ENCODE measurements at places on chromosomes 16 and 17.
A peak's percentile ranks its signal among the peaks of the same experiment; 100 is the strongest.

- no peak for DNase-seq
Measured at GRCh38 chr17:15451680-15452079, 15.7 kb downstream of the CDRT4 start.

DNA sequence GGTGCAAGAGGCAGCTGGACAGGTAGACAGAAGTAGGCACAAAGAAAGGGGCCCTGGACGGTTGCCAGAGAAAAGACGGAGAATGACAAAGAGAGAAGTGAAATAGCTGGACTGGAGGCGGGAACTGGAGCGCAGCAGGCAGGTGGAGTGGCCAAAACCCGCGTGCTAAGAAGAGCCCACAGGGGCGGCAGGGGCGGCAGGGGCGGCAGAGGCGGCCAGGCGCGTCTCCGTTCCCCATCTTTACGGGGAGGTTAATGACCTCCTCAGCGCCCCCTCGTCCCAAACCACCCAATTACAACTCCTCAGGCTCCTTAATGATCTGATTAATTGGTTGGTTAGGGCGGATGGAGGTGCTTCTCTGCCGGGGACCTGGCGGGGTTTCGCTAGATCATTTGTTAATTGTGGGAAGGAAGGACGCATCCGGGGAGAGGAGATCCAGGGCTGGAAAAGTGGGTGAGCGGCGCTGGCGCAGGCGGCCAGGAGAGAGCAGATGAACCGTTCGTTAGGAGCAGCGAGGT lies 15.4 kb upstream of the HOXB9 start:
- peak; percentile 10 for DNase-seq

DNA sequence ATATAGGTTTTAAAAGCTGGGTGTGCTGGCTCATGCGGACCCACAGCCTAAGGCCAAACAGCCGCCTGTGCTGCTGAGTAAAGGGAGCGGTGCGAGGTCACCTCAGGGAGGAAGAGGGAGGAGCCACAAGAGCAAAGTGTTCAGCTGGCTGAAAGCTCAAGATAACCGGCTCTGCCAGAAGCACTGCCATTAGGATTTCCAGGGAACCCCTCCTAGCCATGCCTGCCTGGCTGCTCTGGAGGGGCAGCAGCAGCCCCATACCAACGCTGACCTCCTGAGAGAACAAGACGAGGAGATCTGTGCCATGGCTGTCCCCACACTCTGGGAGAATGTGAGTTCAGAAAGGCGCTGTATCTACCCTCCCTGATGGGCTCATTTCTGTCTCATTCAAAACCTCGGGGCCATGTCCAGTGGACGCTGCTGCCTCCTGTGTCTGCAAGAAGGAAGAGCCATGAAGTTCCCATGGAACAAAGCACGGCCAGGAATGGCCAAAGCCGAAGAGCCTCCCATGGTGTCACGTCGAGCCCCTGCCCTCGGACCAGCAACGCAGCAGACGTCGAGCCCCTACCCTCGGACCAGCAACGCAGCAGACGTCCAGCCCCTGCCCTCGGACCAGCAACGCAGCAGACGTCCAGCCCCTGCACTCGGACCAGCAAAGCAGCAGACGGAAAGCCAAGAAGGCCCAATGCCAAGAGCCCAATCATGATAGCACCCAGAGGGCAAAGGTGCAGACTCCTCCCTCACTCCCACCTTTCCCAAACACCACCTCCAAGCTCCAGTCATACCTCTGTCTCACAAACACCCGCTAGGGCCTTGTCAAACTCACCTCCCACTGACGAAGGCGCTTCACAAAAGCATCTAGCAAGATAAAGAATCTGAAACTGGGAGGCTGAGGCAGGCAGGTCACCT lies 107.0 kb downstream of the ANKRD11 start:
- peak; percentile 61 for DNase-seq

DNA sequence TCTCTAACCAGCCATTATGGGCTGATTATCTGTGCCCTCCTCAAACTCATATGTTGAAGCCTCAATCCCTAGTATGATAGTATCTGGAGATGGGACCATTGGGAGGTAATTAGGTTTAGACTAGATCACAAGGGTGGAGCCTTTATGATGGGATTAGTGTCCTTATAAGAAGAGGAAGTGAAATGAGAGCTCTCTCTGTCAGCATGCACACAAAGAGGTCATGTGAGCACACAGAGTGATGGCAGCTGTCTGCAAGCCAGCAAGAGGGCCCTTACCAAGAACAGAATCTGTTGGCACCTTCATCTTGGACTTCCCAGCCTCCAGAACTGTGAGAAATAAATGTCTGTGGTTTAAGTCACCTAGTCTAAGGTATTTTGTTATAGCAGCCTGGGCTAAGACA lies 101.9 kb downstream of the PCTP start:
- no peak for DNase-seq

DNA sequence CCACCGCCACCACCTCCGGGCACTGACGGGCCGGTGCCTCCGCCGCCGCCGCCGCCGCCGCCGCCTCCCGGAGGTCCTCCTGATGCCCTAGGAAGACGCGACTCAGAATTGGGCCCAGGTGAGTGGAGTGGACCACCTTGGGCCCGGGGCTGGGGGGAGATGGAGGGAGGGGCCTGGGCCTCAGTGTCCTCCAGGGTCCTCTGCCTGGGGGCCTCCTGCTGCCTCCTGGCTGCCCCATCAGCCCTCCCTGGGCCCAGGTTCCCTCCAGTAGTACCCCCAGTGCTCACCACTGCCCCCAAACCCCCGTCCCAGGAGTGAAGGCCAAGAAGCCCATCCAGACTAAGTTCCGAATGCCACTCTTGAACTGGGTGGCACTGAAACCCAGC lies 19.9 kb downstream of the SPATA32 start:
- DNase-seq, result no peak

DNA sequence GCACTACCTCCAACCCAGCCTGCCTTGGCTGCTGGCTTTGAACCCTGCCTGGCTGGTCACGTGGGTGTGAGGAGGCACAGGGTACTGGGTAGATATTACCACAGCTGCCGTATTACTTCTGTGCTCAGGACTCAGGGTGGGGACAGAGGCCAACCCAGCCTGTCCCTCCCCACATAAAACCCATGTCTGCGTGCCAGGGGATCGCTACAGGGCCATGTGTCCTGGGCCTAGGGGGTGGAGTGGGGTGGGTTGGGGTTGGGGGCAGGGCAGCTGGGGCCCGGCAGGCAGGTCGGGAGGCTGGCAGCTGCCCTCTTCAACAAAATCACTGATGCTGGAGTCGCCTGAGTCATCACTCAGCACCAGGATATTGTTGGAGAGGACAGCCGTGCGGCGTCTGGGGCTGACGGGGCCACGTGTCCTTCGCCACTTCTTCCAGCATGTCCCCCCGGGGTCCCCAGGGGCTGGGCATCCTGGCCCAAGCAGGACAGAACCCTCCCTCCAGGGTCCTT lies 39.7 kb upstream of the PVALEF start:
- no peak for DNase-seq

GRCh38 chr17:19298569-19299213 lies 61.5 kb downstream of the EPN2 start:
- no peak for DNase-seq

- no peak for DNase-seq
Measured at GRCh38 chr17:16465861-16466338, 26.1 kb downstream of the LRRC75A start.

DNA sequence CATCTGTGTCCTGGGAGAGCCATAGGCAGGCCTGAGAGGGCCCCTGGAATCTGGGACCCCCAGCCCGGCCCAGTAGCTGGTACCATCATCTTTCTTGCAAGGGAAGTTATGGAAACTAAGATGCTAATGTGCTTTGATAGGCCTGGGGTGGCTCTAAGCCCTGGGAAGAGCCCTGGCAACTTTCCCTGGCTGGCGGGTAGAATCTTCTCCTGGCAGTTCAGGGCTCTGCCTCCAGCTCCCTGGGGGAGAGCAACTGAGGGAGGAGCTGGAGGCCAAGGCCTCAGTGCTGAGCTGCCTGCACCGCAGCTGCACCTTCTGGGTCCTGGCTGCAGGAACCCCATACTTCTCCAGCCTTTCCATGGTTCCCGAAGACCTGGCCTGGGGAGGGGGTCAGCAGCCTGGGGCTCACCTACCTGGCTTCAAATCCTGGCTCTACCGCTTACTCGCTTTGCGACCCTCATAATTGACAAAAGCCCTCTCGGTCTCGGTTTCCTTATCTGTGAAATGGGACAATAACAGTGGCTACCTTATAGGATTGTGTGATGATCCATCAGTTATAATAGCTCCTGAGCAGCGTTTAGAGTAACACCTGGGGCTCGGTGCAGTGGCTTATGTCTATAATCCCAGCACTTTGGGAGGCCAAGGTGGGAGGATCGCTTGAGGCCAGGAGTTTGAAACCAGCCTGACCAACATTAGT lies 333.7 kb downstream of the SEC14L1 start:
- no peak for DNase-seq

- peak; percentile 42 for DNase-seq
Measured at GRCh38 chr16:86505899-86506864, 4.1 kb upstream of the FOXF1 start.

DNA sequence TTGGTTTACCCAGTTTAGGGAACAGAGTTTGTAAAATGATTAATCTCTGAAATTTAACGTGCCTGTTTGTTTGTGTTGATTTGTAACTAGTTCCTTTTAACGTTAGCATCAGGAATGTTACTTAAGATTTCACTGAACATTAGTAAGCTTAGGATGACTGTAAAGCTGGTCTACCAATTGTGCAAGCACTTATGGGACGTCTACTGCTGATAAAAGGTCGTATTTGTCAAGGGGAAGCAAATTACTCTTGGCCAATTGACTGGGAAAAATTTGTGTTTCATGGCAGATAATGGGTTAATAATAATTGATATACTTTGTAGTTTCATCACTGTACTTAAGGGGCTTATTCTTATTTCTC lies 11.8 kb downstream of the METTL9 start:
- DNase-seq, result no peak

DNA sequence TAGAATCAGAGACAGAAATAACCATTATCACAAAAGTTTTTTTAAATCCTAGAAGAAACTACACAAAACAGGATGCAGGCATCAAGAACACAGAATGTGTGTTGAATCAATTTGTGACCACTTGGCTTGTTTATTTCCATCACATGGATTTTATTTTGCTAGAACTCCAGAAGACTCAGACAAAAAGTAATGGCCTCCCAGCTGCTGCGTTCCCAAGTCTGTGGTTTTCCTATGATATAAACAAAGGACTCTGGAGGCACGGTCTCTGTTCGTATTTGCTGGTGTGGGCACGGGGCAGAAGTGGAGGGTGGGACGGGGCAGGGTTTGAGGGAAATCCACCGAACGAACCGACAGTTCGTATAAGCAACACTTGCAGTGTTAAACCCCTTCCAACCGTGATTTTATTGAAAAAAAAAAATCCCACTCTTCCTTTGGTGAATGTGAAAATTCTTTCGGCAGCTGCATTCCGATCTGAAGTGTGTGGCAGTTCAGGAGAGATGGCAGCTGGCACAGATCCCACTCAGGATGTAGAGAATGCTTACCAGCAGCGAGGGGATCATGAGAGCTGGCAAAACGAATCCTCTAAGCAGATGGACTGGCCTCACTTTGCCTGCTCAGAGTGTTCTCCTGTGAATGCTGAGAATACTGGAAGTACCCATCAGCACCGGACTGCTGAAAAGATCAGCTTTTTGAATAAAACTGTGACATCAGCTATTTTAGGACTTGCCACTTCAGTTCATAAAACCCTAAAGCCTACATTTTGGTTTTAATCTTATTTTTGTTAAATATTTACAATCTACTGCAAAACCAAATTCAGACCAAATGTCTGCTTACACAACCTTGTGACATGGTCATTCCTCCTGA lies 165.2 kb downstream of the VPS53 start:
- no peak for DNase-seq

GRCh38 chr17:11138023-11138422 lies 103.0 kb upstream of the SHISA6 start:
- DNase-seq, result no peak

- no peak for DNase-seq
Measured at GRCh38 chr17:69900101-69900500, 174.9 kb upstream of the KCNJ16 start.

DNA sequence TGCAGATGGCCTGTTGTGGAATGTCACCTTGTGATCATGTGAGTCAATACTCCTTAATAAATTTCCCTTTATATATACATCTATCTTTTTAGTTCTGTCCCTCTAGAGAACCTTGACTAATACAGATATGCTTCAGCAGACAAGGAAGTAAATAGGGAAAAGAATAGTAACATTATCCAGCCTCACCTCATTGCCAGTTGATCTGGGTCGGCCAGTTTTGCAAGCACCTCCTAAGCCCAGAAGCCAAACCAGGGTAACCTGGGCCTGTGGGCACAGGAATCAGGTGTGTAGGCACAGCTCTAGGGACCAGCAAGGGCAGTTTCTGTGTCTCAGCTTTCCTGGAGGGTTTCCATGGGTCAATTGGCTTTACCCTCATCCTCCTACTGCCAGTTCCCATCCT lies 11.9 kb upstream of the CCL17 start:
- DNase-seq, result no peak

GRCh38 chr17:60598001-60598736 lies 1.8 kb upstream of the PPM1D start:
- peak; percentile 5 for DNase-seq

DNA sequence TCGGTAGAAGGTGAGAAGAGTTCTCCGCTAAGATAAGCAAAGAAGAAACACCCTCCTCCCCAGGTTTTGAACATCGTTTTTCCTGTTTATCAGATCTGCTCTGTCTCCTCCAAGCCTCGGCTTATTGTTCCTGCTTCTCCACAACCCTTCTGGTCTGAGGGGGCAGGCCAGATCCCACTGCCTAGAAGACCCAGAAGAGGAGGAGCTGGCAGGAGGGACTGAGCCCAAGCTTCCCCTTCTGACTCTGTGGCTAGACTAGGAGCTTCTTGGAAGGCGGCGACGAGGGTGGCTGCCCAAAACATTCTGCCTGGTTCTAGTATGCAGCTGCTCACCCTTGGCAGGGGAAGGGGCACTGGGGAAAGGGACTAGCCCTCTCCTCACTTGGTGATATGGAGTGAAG lies 5.2 kb upstream of the HOXB5 start:
- no peak for DNase-seq

GRCh38 chr17:77608431-77608830 lies 350.1 kb upstream of the TNRC6C start:
- DNase-seq, result no peak

- no peak for DNase-seq
Measured at GRCh38 chr16:80147026-80147655, 393.7 kb upstream of the DYNLRB2 start.

DNA sequence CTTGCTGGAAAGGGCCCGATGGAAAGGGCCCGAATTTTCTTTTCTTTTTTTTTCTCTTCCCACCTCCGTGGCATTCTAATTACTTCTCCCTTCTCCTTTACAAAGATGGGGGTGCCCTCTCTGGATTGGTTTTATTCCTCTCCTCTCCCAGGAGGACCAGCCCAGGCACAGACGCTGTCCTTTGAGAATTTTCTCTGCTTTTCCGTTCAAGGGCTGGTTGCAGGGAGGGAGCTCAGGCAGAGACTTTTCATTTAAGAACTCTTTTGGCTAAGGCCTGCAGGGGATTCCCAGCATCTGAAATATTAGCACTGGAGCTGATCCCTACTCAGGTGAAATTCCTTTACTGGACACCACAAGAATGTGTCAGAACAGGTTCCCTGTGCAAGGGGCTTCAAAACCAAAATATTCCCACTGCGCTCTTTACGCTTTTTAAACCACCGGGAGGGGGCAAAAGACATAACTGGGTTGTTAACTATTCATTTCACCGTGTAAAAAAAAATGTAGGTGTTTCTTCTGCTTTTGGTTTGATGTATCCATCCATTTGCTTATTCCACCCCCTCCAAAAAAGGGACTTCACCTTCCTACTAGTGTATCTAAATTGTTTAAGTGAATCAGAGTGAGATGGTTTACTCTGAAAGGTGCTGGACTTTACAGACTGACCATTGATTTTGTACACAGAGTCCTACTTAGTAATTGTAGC lies 1.4 kb downstream of the NFAT5 start:
- DNase-seq, result peak; percentile 68

All from retina (tissue), 1 donor.